AG20443 (cell line): ENCODE measurements at places on chromosomes 7 and 10.

- DNase-seq: no peak
These were observed 356.3 kb upstream of the GALNT17 start for GRCh38 chr7:70775570-70776156.

DNA sequence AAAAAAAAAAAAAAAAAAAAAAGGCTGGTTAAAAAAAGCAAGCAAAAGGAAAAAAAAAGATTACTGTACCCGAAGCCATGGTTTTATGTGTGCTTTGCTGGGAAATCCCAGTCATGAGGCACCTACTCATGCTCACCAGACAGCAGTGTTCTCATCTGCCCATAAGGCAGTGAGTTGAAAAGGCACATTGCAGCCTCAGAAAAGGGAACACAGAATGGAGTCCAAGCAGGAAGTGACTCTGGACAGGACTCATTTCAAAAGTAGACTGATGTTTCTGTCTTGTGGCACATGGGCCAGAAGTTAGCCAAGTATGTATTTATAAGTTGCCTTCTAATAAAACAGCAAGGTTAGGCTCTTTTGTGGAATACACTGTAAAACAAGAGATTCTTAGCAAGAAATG lies 40.2 kb downstream of the PDSS1 start:
- DNase-seq: peak; percentile 13

DNA sequence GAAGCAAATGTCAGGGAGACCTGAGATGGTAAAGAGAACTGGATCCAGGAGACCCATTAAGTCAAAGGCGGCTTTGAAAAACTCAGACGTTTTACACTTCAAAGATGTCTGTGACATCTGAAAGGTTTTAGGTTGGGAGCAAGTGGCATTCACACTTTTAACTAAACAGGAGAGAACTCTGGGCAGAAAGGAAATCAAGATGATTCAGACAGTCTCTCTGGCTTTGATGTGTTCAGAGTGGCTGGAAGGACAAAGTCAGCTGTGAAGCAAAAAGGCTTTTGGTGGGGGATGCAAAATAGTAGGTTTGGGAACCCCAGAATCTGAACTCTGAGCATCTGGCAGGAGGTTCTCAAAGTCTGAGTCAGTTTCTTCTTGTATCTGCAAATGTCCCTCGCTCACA lies 66.6 kb downstream of the PRKCQ start:
- no peak for DNase-seq

GRCh38 chr10:119373294-119374102 lies 166.1 kb downstream of the GRK5 start:
- DNase-seq: no peak

- no peak for DNase-seq
These were observed 41.4 kb downstream of the STAM start for GRCh38 chr10:17685233-17685840.

GRCh38 chr10:117449636-117450035 lies 74.4 kb upstream of the PDZD8 start:
- DNase-seq: no peak

GRCh38 chr7:2628130-2628482 lies 3.7 kb upstream of the TTYH3 start:
- no peak for DNase-seq

- no peak for DNase-seq
These were observed 310.5 kb upstream of the HGF start for GRCh38 chr7:82080254-82080927.

DNA sequence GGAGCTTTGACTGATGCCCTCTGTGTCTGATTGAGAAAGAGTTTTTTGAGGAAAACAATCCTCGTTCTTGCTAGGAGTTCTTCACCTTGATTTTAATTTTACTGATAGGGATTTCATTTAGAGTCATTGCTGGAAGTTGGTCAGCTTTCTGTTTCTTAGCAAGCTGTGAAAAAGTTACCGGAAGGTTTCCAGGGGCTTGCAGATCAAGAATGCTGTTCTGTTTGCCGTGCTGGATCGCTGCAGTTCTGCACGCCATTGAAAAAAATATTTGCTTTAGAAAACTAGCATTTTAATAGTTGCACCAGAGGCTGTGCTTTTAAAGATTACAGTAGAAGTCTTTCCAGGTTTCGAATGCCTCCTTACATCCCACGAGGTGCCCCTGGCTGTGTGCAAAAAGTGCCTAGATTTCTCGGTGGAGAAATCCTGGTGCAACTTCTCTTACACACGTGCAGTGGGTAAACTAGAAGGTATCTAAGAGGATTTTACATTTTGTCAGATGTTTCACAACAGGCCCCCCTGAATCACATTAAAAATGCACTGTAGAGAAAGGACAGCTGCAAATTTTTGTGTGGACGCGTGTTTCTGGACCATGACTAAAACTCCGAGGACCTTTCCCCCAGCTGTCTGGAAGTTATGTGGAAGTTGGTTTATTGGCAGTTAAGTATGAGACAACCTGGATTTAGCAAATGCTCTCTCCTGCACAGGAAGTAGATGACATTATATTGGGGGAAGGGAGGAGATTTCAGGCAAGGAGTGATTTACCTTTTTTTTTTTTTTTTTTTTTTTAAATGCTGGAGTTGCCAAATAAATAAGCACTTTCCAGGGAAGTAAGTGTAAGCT lies 5.8 kb downstream of the TCF7L2 start:
- peak; percentile 21 for DNase-seq

DNA sequence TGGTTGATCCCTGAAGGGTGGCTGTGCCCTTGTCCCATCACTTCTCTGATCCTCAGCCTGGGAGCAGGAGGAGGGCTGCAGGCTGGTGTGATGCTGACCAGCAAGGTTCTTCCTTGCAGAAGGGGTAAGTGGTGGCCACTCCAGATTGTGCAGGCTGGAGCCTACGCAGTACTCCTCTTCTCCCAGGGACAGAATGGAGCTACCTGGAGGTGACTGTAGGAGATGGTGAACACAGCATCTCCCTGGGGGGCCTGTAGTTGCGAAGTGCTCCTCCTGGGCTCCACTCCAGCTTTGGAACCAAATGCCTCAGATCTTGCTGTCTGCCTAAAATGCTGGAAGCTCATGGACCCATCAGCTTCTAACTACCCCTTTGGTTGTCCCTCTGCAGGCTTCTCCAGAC lies 323.6 kb upstream of the PODXL start:
- DNase-seq: no peak

- no peak for DNase-seq
These were observed 18.6 kb downstream of the KCP start for GRCh38 chr7:128891942-128892269.

GRCh38 chr7:70698219-70698832 lies 433.6 kb upstream of the GALNT17 start:
- DNase-seq: peak; percentile 73
